ENCODE measurements at places on chromosomes 13 and 19. TPM values are rescaled to one million over a fixed set of nuclear protein-coding genes. Genes with fewer than 3 reads are reported as not detected.

Gene LRRC63
- total RNA-seq = not detected

Gene LPAR6
- 3.1 TPM for total RNA-seq

Gene EBPL
- 121 TPM for total RNA-seq

Gene GAPDHS
- total RNA-seq = not detected

Gene ZSCAN1
- total RNA-seq = not detected

Gene ICAM5
- 4.7 TPM for total RNA-seq

GRCh38 chr13:113635048-113635420 lies 23.0 kb downstream of the ATP4B start:
- H3K27ac ChIP-seq = no peak overlapping the region
- peaks cover 75% of the 10 kb centered on the region for H3K36me3 ChIP-seq
- H3K4me1 ChIP-seq = no peaks in the 10 kb centered on the region
- no peak for DNase-seq
- H3K27me3 ChIP-seq = no peaks in the 10 kb centered on the region

DNA sequence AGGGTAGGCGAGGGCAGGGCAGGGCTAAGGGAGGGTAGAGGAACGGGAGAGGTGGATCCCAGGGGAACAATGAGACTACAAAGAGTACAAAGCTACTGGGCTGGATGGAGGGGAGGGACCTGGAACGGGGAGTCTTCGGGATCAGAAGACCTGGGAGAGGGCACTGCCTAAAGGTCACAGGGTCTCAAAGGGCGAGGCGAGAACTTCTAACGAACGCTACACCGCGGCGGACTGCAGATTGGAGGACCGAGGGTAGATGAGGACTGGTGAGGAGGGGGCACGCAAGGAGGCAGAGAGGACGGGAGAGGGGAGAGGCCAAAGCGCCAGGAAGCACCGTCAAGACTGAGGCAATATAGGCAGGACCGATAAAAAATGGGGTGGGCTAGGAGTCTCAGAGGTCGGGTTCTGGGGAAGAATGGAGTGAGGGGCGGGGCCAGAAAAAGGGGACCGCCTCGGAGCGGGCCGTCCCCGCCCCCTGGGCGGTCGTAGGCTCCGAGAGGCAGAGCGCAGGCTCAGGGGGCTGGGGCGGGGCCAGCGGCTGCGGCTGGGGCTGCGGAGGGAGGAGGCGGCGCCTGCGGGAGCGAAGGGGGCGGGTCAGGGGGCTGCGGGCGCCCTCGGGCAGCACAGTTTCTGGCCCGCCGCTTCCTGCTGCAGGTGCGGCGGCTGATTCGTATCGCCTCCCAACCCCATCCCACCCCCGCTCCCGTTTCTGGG lies 1.3 kb upstream of the KCNC3 start:
- no peak for DNase-seq
- H3K27me3 ChIP-seq = peaks cover 54% of the 10 kb centered on the region
- no peak overlapping the region for H3K4me3 ChIP-seq
- no peaks in the 10 kb centered on the region for H3K4me1 ChIP-seq
- no peak overlapping the region for H3K27ac ChIP-seq

DNA sequence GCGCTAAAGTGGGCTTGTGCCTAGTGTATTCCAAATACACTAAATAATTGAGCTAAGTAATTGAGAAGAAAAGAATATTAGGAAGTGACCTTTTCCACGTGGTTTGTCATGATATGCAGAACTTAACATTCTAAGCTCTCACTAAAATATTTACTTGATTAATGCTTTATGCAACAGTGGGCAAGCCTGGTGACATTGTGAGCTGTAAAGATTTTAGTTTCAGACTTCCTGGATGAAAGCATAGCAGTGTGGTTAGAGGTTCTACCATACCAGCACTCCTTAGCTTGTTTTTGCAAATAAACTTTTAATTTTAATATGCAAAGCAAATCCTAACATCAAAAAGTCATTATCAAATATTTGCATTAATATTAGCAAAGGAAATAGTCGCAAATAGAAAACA lies 1065.1 kb upstream of the SPRY2 start:
- no peaks in the 10 kb centered on the region for H3K27me3 ChIP-seq
- peaks cover 7% of the 10 kb centered on the region for H3K4me1 ChIP-seq
- DNase-seq = no peak
- no peaks in the 10 kb centered on the region for H3K36me3 ChIP-seq
- H3K27ac ChIP-seq = no peak overlapping the region

DNA sequence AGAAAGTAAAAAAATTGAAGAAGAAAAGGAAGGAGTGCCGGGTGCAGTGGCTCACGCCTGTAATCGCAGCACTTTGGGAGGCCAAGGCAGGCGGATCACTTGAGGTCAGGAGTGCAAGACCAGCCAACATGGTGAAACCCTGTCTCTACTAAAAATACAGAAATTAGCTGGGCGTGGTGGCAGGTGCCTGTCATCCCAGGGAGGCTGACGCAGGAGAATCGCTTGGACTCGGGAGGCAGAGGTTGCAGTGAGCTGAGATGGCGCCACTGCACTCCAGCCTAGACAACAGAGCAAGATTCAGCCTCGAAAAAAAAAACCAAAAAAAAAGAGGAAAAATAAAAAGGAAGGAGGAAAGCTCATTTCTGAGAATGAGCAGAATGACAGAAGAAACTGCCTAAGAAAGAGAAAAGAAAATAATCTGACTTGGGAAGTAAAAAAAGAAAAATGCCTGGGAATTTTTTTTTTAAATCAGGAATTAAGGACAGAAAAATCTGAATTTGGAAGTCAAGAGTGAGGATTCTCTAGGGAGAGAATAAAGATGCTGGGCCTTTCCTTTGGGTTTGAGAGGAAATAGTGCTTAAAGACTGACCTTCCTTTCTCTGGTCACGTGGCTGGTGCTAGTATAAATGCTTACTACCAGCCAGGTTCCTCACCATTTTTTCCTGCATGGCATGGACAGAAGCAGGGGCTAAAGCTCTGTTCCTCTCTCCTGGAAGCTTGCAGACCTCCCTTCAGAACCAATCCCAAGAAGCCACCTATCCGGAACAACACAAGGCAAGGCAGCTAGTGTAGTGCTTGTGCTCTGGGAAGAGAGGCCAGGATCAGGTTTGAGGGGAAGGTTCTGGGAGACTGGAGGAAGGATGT lies at the start of gene FFAR2:
FFAR2 (plus strand) TSS at position 652 of the 864 bp plus-strand sequence. CDS start 1,458 bp downstream, outside the sequence.
- no peak within 1 kb of the TSS for H3K4me3 ChIP-seq
- H3K36me3 ChIP-seq = no peaks in the 10 kb centered on the region
- no peaks in the 10 kb centered on the region for H3K4me1 ChIP-seq
- no peak within 1 kb of the TSS for H3K27ac ChIP-seq
- DNase-seq = no peak

GRCh38 chr19:1177322-1178114 lies 3.5 kb upstream of the SBNO2 start:
- H3K27ac ChIP-seq = peak overlapping the region; percentile 98
- peak; percentile 99 for DNase-seq
- peaks cover 13% of the 10 kb centered on the region for H3K36me3 ChIP-seq
- no peaks in the 10 kb centered on the region for H3K27me3 ChIP-seq
- H3K4me1 ChIP-seq = peaks cover 41% of the 10 kb centered on the region
- peak overlapping the region; percentile 69 for H3K4me3 ChIP-seq

GRCh38 chr13:59424661-59425060 lies 739.1 kb downstream of the DIAPH3 start:
- no peaks in the 10 kb centered on the region for H3K36me3 ChIP-seq
- DNase-seq = no peak
- no peak overlapping the region for H3K4me3 ChIP-seq
- H3K4me1 ChIP-seq = no peaks in the 10 kb centered on the region
- H3K27me3 ChIP-seq = peaks cover 14% of the 10 kb centered on the region

DNA sequence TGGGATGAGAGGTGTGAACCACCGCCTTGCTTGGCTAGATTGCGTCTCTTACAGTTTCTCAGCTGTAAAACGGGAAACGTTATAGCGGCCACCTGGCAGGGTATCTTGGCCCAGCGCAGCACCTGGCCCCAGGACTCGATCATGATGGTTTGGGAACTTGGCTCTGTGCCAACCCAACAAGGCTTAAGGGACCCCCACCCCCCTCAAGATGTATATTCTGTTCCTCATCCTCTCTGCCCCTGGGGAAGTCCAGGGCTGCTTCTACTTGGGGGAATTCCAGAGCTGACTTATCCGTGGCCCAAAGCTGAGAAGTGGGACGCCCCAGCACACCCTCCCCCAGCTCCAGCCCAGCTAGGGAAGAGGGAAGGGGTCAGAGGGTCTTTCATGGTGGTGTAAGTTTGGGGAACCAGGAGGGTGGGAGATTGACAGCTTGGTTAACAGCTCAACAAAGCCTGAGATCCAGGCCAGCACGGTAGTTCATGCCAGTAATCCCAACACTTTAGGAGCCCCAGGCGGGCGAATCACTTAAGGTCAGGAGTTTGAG lies 695 bp downstream of the ICAM1 start:
- peak overlapping the region; percentile 68 for H3K4me3 ChIP-seq
- DNase-seq = peak; percentile 52
- no peaks in the 10 kb centered on the region for H3K4me1 ChIP-seq
- no peak overlapping the region for H3K27ac ChIP-seq

DNA sequence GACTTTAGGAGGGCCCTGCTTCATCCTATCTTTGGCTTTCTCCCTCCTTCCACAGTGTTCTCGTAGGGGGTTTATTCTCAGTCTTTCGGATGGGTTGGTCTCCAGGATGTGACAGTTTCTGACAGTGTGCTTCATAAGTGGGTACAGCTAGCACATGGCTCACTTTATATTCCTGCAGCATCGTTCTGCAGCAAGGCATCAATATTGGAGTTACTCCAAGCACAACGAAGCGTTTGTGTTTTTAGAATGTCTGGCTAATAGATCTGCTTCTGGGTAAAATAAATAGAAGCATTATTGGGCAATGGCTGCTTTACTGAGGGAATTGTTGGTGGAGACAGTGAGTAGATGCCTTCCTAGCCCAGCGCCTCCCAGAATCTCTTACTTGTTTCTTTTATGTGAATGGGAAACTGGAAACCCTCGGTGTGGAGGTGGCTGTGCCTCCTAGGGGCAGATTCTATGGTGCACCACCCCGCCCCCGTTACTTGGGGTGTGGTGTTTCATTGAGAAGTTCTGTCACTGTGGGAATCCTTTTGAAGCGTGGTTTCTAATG lies 2.0 kb downstream of the FARP1 start:
- peak overlapping the region; percentile 76 for H3K4me3 ChIP-seq
- DNase-seq = peak; percentile 69
- peaks cover 16% of the 10 kb centered on the region for H3K4me1 ChIP-seq
- H3K27me3 ChIP-seq = no peaks in the 10 kb centered on the region
- peak overlapping the region; percentile 46 for H3K27ac ChIP-seq
- no peaks in the 10 kb centered on the region for H3K36me3 ChIP-seq

DNA sequence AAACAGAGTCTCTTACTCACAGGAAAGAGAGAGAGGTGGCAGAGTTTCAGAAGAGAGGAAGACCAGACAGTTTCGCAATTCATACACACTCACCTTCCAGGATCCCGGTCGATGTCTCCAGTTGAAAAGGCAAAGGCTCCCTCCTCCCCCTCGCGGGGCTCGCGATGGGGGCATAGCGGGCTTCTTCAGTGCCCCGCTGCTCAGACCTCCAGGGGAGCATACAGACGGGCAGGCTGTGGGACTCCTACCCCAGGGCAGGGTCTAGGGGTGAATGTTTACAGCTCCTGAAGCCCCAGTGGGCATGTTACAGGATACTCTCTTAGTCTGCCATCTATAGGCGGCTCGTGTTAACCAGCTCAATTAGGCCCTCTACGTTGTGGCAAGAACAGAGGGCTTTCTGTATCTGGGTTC lies 139.2 kb downstream of the SLITRK5 start:
- DNase-seq = no peak
- H3K27me3 ChIP-seq = no peaks in the 10 kb centered on the region
- no peak overlapping the region for H3K27ac ChIP-seq
- H3K36me3 ChIP-seq = no peaks in the 10 kb centered on the region
- peaks cover 8% of the 10 kb centered on the region for H3K4me1 ChIP-seq
- no peak overlapping the region for H3K4me3 ChIP-seq

- DNase-seq = peak; percentile 88
- no peaks in the 10 kb centered on the region for H3K27me3 ChIP-seq
- H3K27ac ChIP-seq = peak within 1 kb of the TSS; percentile 36
- peak within 1 kb of the TSS; percentile 82 for H3K4me3 ChIP-seq
Observed at GRCh38 chr19:49157445-49158224, at the start of gene TRPM4. TRPM4 (plus strand) TSS chr19:49157792; CDS start chr19:49157867, 75 bp downstream.

DNA sequence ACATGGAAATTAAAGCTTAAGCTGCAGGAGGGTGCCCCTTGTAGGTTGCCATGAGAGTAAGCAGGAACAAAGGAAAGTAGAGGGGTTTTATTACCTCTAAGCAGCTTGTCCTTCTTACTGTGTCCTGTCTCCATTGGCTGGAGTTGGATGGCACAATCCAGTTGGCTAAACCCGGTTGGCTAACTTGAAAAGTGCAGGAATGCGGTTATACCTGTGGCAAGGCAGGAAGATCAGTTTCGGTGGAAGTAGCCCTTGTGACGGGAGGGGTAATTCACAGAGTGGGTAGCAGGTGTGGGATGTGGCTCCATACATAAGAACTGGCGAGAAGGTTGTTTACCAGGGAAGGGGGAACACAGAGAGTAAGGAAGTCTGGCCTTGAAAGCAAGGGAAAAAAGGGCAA lies 3.2 kb downstream of the ZNF726 start:
- DNase-seq = no peak
- H3K4me1 ChIP-seq = no peaks in the 10 kb centered on the region
- no peaks in the 10 kb centered on the region for H3K27me3 ChIP-seq
- peaks cover 6% of the 10 kb centered on the region for H3K36me3 ChIP-seq
- no peak overlapping the region for H3K4me3 ChIP-seq
- peak overlapping the region; percentile 37 for H3K27ac ChIP-seq

DNA sequence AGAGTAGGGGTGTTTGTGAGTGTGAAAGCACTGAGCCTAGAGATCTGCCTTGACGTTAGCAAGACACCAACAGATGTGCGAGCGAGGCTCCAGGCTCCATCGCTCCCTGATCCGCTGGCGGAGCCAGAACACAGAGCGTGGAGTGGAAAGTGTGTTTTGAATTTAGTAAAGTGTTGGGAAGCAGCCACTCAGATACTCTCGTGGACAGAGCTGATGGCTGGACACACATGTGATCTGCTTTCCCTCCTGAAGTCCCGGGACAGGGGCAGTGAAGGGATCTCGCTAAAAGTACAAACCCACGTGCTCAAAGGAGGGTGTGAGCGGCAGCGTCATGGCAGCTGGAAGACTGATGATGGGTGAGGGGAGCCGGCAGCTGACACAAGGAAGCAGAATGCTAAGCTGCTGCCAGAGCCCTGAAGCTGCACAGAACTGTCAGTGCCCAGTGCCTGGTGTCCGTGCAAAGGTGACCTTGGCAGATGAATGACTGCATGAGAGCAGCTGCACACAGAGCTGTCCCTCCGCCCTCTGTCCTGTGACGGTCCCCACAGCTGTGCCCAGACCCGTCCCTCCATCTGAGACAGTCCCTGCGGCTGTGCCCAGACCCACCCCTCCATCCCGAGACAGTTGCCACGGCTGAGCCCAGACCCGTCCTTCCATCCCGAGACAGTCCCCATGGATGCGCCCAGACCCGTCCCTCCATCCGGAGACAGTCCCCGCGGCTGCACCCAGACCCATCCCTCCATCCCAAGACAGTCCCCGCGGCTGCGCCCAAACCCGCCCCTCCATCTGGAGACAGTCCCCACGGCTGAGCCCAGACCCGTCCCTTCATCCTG lies 29.6 kb upstream of the TMEM255B start:
- H3K36me3 ChIP-seq = no peaks in the 10 kb centered on the region
- no peak overlapping the region for H3K4me3 ChIP-seq
- DNase-seq = no peak
- peaks cover 29% of the 10 kb centered on the region for H3K27me3 ChIP-seq
